T-helper 1 cell (primary cell): ENCODE measurements at places on chromosomes 11 and 22.

DNA sequence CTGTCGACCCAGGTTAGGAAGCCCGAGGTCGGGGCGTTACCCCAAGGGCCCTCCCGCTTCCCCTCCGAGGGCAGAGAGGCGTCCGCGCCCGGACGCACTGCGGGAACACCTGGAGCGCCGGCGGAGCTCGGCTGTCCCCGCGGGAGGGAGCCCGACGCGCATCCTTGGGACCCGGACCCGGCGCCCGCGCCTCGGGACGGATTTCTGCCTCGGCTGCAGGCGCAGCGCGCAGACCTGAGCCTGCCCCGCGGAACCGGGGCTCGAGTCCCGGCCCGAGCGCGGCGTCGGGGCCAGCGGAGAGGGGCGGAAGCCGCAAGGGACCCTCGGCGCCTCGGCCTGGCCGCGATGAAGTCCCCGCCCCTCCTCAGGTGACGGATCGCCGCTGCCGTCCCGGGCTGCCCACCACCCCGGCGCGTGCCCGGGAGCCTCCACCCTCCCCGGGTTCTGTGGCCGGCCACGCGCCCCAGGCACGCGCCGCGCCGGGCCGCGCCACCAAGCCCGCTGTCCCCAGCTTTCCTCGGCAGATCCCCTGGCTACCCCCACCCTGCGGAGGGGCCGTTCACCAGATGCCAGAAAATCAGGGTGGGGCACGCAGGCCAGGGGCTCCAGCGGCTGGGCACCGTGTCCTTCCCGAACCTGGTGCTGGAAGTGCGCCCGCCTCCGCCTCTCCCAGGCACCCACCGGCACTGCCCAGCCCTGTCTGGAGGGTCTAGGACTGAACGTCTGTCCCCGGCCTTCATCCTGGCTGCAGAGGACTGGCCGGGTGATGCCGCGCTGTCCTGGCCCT is 410 bp downstream of the GLB1L3 start:
- DNase-seq: no peak

DNA sequence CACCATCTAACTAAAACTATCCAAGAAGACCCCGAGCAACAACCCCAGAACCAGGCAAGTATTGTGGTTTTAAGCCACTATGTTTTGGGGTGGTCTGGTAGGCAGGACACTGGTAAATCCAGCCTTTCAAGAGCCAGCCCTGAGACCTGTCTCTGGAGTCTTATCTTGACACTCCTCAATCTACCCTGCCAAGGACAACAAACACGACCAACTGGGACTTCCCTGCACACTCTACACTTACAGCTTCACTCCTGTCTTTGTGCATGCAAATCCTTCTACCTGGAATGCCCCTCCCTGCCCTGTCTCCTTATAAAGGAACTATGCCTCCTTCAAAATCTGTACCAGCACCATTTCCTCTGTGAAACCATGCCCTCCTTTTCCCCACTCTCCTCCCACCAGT is 107.3 kb downstream of the RPL27A start:
- no peak for DNase-seq

- no peak for DNase-seq
Observed at GRCh38 chr11:126479178-126479930, 123.9 kb downstream of the ST3GAL4 start.

- no peak for DNase-seq
Observed at GRCh38 chr11:12114193-12115033, 4.0 kb downstream of the MICAL2 start.

DNA sequence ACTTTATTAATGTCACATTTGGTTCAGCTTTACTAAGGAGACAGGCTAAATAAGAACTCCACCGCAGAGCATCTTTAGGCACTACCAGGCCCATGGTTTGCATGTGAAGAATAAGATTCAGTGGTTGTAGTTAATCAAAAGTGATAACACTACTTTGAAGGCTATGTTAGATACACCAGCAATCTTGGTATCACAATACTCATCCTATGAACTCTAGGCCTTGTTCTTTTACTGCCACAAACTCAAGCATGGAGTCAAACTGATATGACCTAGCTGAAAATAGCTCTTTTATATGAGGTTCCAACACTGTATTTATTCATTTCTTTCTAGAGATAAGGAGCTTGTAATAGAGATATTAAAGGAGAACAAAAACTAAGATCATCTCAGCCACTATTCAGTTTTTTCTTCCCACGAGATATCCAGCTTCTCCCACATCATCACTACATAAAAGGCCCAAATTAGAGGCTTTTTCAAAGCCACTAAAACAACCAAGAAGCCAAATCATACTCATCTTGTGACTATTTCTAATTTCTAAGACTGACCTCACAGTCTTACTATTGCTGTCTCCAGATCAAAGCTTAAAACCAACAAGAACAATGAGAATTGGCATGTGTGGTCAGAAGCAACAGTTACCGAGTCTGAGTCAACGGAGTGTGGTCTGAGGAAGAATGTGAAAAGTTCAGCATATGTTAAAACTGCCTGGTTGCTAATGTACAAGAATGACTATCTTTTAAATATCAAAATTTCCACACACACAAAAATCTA is 25.1 kb upstream of the GUCY1A2 start:
- no peak for DNase-seq

GRCh38 chr11:104946907-104947306 is 21.5 kb downstream of the CASP4 start:
- DNase-seq: no peak

DNA sequence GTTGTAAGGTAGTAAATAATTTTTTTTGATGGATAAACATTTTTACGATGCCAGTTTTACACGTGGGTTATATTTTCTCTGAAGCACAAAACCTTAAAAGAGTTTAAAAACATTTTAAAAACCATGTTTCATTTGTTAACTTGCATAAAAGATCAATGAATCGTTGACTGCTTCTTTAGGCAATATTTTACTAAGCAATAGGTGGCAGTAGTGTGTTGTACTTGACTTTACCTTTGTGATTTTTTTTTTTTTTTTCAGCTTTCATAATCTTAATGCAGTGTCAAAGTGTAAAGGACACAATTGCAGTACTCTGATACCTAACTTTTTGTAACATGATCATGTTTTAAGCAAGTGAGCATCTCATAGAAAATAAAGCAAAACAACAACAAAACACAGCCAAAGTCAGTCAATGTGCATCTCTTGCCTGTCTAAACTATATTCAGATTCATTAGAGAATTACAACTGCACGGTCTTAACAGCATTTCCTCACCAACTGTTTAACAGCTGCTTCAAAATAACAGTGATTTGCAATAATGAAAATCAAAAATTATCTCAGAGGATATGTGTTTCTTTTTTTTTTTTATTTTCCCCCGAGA is 27.7 kb downstream of the DNAJC24 start:
- no peak for DNase-seq

DNA sequence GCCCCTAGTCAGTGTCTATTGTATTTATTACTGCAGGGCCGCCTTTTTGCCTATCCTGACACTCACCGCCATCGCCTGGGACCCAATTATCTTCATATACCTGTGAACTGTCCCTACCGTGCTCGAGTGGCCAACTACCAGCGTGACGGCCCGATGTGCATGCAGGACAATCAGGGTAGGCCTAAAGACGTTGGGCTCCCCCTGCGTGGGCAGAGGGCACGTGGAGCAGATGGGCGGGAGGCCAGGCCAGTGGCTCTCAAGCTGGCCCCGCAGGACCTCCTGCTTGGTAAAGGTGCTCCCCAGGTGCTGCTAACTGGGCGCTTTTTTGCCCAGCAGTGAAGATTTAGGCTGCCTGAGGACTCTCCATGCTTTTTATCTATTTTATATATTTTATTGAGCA is 22.5 kb downstream of the CAT start:
- DNase-seq: no peak

DNA sequence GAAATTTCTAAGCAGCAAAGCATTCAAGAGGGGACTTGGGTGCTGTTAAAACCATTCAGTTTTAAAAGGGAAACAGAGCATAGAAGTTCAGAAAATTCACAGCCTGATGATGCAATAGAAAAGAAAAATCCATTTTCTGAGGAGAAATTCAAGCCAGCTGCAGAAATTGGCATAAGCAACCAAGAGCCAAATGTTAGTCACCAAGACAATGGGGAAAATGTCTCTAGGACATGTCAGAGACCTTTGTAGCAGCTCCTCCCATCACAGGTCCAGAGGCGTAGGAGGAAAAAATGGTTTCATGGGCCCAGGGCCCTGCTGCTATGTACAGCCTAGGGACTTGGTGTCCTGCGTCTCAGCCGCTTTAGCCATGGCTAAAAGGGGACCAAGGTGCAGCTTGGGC is 5.5 kb upstream of the IRAG1 start:
- no peak for DNase-seq

DNA sequence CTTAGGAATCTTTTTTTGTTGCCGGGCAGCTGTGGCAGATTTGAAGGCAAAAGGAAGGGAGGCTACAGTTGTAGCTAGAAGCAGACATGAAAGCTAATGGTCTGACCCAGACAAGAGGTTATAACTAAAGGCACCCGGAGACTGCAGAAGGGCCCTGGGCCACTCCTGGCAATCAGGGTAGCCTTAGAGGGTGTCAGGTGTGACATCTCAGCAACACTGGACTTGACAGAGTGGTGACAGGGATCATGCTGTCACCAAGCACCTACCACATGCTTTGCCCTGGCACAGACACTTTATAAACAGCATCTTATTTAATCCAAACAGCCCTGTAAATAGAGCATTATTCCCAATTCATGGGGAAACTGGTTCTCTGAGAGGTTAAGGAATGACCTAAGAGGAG is 25.7 kb downstream of the TUB start:
- DNase-seq: no peak

- no peak for DNase-seq
Observed at GRCh38 chr11:119388103-119388502, 6.6 kb upstream of the USP2 start.
